CD4-positive, alpha-beta T cell treated with Interleukin-4 for 4 hours (primary cell): ENCODE measurements at places on chromosomes 11 and 22.

- DNase-seq = no peak
Measured at GRCh38 chr11:11318461-11318860, 34.6 kb downstream of the CSNK2A3 start.

DNA sequence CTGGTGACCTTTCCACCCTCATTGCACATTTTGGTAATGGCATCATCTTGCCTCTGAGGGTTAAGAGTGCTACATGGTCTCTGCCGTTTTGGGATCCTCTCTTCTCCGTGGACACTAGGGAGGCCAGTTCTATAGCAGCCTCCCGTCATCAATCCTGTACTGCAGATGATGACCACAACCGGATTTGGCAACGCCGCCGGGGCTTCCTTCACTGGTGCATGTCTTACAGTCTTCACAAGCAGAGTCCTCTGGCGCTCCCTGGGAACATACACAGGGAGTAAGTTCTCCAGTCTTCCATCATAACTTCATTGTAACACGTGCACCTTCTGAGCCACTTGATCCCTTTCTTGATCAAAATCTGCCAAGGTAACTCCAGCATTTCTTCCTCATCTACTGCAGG is 69.0 kb upstream of the SLC22A12 start:
- DNase-seq = no peak

- no peak for DNase-seq
Measured at GRCh38 chr11:128238521-128239265, 348.7 kb downstream of the ETS1 start.

DNA sequence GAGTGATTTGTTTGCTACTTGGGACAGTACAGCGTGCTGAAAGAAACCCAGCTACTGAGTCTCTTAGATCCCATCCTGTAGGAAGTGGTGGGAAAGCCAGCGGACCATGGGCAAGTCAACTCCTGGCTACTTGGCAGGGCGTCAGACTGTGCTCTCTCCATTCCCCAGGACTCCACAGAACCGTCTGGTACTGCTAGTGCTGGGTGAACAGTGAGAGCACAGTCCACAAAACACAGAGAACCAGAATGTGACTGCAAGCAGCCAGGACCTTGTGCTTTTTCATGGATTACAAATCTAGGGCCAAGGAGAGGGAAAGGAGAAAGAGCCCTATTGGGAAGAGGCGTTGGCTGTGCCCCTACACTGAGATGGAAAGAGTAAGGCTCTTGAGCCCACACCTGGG is 10.2 kb downstream of the BID start:
- DNase-seq = no peak

DNA sequence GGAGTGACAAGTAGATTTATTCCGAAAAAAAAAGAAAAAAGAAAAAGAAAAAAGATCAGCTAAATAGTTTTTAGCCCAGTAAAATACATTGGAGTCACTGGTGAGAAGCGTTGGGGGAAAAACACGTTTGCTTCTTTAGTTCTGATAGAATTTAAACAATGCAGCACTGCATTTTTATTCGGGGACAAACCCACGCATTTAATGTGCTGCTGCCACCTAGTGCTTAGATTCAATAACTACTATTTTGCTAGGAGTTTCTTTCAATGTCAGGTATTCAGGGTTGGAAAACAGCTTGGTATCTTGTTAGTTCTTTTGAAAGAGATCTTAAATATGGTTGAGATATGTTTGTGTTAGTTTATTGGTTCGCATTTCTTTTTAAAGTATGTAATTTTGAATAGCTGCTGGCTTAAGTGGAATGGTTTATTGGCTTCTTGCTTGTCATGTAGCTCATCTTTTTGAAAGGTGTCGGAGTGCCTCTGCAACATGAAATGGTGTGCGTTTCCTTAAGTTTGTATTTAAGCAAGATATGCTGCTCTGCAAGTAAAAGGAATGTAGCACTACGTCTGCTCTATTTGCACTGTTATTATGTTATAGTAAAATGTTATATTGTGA is 41.9 kb downstream of the SVIP start:
- DNase-seq = peak; percentile 44
